ENCODE measurements at places on chromosomes 3 and 15. TPM values are rescaled to one million over a fixed set of nuclear protein-coding genes. Genes with fewer than 3 reads are reported as not detected.

- no peaks in the 10 kb centered on the region for H3K36me3 ChIP-seq
- no peak overlapping the region for H3K4me3 ChIP-seq
- peaks cover 9% of the 10 kb centered on the region for H3K4me1 ChIP-seq
- DNase-seq, result peak; percentile 9
These were observed 217.7 kb upstream of the CGNL1 start for GRCh38 chr15:57158589-57158988.

DNA sequence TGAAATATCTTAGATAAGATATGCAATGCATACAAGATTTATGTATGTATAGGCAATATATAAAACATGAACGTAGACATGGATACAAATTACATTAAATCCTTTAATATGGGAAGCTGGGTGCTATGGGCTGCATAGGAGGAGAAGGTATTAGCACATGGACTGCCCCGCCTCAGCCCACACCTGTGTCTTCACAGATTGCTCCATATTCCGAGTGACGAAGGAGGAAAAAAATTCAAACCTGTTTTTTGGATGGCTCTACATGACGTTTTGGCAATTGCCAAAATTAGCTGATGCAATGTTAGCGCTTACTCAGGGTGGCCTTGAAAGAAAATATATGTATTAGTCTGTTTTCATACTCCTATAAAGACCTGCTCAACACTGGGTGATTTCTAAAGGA, 223.4 kb upstream of the SLCO3A1 start:
- H3K27ac ChIP-seq, result no peak overlapping the region
- H3K4me3 ChIP-seq, result no peak overlapping the region
- no peaks in the 10 kb centered on the region for H3K4me1 ChIP-seq
- no peaks in the 10 kb centered on the region for H3K27me3 ChIP-seq
- no peaks in the 10 kb centered on the region for H3K36me3 ChIP-seq

- no peaks in the 10 kb centered on the region for H3K36me3 ChIP-seq
- no peak overlapping the region for H3K4me3 ChIP-seq
- H3K27ac ChIP-seq, result no peak overlapping the region
- H3K4me1 ChIP-seq, result no peaks in the 10 kb centered on the region
- DNase-seq, result peak; percentile 40
These were observed 110.1 kb downstream of the DNAH12 start for GRCh38 chr3:57434041-57434440.

DNA sequence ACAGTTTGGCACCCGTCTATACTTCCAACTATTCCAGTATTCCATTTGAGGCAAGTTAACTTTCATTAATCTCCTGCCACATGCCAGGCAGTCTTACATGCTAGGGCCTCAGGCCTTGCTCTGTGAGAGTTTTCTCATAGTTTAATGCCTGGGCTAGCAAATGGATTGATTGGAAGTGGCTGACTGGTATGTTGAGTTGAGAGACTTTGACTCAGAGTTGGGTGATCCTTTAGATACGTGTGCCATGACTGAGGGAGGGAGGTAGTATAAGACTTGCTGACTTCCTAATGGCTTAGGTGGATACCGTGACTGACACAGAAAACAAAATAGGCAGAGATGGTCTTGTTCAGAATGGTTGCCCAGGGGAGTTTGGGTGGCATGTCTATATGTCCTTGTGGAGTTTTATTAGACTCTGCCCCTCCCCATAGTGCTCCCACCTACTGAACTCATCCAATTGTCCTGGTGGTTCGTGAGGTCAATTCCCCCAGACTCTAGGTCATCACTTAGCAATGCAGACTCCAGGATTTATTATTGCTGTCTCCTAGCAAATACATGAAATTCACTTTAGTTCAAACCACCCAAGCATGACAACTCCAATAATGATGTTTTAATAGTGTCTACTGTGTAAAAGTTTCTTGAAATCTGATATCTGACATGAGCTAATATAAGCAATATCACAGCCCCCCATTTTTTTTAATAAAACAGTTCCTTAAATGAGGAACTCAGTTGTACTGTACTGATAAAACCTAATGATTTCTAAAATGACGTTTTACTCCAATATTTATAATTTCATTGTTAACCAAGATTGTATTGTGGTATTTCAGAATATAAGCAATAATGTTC, 413.9 kb upstream of the MDFIC2 start:
- H3K36me3 ChIP-seq, result no peaks in the 10 kb centered on the region
- DNase-seq, result no peak
- no peaks in the 10 kb centered on the region for H3K4me1 ChIP-seq
- no peaks in the 10 kb centered on the region for H3K27me3 ChIP-seq

GRCh38 chr3:106302451-106303221, 433.8 kb upstream of the CBLB start:
- DNase-seq, result no peak
- H3K36me3 ChIP-seq, result no peaks in the 10 kb centered on the region
- H3K4me3 ChIP-seq, result no peak overlapping the region
- H3K27me3 ChIP-seq, result no peaks in the 10 kb centered on the region
- H3K4me1 ChIP-seq, result no peaks in the 10 kb centered on the region

DNA sequence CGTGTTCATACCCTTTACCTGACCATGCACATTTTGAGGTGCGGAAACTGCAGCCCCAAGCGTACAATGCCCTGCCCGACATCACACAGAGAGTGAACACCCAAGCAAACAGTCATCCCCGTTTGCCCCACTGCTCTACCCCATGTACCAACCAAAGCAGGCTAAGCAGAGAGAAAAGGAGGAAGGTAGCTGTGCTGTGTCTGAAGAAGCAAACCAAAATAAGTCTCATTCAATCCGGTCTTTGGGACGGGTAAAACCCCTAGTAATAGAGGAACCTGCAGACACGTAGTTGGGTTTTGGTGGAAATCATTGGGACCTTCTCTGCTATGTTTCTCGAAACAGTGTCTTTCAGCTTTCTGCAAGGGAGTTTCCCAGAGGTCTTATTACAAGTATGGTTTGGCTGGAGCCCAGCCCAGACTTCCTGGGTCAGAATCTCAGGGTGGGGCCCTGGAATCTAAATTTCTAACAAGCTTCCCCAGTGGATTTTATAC, 164.6 kb upstream of the HES1 start:
- H3K27me3 ChIP-seq, result no peaks in the 10 kb centered on the region
- no peaks in the 10 kb centered on the region for H3K36me3 ChIP-seq
- H3K27ac ChIP-seq, result no peak overlapping the region
- H3K4me1 ChIP-seq, result no peaks in the 10 kb centered on the region

DNA sequence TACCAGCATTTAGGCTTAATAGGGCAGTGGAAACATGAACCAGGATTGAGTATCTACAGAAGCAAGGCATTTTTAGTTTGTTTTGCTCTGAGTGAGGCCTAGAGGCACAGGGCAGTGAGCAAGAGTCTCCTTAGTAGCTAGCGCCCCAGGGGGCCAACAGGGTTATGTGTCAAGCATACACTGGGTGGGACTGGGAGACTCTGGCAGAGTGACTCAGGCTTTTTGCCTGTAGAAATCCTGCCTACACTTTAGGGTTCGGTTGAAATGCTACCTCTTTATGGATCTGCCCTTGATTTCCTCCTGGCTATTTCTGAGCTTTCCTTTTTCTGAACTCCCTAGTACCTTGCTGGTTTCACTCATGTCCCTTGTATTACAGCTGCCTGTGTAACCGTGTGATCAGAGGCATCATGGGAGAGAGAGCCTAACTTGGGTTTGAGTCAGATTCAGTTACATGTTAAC, 72.2 kb downstream of the TOP2B start:
- peaks cover 14% of the 10 kb centered on the region for H3K4me1 ChIP-seq
- H3K27ac ChIP-seq, result peak overlapping the region; percentile 70
- peaks cover 26% of the 10 kb centered on the region for H3K36me3 ChIP-seq

DNA sequence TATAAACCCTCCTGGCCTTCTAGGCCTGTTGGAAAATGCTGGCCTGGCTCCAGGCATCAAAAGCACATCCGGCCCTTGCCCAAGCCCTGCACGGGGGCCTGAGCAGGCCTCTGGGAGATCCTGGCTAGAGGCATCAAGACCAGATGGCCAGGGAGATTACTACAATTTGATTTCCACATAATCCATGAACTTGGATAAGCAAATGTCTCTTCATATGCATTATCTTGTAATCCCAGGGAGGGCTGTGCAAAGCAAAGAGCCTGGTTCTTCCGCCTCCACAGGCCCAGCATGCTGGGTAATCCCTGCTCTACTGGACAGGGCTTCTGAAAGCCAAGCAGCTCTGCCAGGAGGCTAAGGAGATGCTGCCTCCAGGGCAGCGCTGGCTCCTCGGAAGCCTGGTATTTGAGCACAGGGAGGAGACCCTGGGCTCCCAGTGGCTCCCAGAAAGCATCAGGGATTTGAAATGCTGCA, 18.2 kb downstream of the MRPL46 start:
- no peak overlapping the region for H3K4me3 ChIP-seq
- peaks cover 15% of the 10 kb centered on the region for H3K4me1 ChIP-seq
- no peaks in the 10 kb centered on the region for H3K36me3 ChIP-seq
- H3K27me3 ChIP-seq, result no peaks in the 10 kb centered on the region
- H3K27ac ChIP-seq, result no peak overlapping the region

ANKDD1A gene
- polyA plus RNA-seq, result 7.2 TPM

All from SK-N-SH (cell line).